ENCODE measurements at places on chromosomes 3 and 15.

DNA sequence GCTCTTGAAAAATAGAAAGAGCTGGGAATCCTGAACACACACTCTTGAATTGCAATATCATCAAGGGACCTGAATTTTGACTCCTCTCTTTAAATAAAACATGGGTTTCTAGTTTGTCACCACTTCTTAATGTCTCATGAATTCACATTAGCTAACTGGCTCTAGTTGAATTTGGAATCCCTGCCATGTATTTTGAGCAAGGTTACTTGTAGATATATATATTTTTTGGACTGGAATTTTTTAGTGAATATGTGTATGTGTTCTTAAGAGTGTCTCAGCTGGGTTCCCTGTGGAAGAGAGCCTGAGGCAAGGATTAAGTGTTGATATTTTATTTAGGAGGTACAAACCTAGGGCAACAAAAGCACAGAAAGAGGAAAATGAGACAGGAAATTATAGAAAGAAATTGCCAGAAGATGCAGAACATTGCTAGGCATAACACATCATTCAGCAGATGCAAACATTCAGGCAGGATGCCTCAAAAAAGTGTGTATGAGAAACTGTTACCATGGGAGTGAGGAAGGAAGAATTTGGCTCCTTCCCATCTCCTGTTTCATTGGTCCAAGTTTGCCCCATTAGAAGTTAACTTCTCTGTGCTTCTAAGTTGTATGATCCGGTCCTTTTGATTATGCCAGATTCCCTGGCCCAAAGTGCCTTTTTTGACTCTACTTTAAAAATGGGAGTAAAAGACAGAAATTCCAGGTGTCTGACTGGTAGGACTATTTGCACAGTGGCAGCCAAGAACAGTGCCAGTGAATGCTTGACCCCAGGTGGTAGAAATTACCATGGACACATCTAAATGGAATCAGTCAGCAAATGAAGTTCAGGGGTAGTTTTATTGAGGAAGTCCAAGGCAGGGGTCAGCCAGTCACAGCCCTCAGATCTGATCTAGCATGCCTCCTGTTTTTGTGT lies 253.7 kb upstream of the TGFBR2 start:
- no peak for DNase-seq

DNA sequence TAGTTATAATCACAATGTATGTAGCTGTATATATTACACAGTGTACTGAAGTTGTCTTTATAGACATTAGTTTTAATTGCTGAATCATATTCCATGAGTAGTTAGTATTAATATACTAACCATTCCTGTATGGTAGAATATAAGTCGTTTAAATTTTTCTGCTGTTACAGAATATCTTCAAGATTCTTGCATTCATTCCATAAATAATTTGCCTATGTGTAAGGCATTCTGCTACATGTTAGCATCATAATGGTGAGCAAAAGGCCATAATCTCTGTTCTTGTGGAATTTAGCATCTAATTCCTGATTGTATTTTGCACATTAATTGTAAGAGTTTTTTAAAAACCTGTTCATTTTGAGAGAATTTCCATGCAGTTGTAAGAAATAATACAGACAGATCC lies 14.1 kb downstream of the GYG1 start:
- no peak for DNase-seq

DNA sequence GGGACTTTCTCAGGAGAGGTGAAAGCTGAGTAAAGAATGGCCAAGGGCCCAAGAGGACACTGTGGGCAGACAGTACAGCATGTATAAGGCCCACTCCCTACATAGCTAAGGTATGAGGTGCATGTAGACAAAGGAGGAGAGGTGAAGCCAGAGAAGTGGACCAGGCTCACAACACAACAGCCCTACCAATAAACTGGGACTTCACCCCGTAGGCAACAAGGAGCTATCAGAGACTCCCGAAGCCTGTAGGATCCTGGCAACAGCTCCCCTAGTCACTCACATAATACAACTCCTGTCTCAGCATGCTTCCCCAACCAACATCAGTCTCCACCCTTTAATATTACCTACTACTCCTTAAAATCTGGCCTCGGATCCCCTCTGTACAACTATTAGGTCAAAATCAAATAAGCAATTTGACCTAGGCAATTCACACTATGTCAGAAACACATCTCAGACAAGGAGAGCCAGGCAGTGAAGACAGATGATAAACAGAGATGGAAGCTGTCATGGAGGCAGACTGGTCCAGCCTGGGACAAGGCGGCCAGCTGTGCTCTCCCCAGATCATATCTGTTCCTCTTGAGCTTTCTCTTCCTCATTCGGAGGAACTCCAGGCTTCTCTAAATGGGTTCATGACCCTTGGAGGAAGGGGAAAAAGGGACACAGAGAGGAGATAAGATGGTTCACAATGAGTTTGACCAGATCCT lies 1.4 kb downstream of the XXYLT1 start:
- DNase-seq = no peak

DNA sequence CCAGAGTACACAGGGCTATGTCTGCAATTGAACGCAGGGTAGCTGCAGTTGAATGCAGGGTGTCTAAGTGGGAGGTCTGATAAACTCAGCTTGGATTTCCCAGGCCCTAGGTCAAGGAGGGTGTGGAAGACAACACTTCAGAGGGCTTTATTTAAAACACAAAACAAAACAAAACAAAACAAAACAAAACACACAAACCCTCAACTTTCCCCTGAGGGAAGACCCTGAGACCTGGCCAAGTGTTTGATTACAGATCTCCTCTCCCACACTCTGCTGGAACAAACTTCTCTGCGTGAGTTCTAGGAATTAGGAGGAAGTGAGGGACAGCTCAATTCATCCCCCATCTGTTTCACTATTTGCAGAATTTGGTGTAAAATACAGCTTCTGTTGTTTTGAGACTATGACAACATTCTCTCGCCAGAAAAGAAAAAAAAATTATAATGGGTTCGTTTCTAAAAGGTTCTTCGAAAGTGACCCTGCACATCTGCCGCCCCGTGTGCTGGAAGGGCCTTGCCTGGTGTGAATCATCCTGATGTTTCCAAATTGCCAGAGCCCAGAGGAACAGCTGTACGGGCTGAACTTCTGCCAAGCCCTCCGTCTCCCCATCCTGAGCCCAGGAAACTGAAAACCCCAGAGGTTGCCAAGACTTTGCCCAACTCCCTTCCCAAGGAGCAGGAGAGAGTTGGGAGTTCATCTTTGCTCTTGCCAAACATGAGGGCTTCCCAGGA lies 73.3 kb upstream of the RAD18 start:
- no peak for DNase-seq

- DNase-seq = no peak
These were observed 17.2 kb upstream of the FOXP1 start for GRCh38 chr3:71600646-71601288.

DNA sequence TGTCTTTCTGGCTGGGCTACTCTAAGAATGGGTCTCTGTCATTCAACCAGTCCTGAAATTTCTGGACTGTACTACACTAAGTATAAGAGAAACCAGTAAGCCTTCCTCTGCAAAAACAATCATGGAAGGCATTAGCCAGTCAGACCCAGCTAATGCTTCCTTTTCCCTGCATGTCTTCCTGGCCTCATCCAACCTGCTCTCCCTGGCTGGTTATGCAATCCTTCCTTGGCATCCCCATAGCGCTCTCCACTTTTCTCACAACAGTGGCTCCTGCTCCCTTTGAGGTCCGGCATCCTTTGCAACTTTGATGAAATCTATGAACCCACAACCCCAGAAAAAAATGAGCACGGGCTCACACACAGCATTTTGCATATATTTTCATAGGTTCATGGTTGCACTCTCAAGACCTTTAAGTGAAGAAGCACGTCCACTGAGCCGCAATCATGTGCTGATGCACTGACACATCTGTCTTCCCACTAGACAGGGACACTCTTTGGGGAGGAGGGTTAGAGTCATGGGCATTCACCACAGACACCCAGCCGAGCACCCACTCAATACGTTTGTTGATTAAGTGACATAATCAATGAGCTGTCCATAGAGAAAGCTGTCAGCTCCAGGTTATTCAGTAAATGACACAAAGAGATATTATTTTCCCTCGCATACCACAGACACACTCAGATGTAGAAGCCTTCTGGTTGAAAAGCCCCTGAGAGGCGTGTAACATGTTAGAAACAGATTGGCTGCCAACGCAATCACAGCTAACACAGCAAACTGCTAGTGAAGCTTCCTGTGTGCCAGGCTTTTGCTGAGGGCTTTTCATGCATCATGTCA lies 66.7 kb downstream of the PLD1 start:
- DNase-seq = no peak

- DNase-seq = no peak
These were observed 73.4 kb upstream of the TP63 start for GRCh38 chr3:189557824-189558223.

DNA sequence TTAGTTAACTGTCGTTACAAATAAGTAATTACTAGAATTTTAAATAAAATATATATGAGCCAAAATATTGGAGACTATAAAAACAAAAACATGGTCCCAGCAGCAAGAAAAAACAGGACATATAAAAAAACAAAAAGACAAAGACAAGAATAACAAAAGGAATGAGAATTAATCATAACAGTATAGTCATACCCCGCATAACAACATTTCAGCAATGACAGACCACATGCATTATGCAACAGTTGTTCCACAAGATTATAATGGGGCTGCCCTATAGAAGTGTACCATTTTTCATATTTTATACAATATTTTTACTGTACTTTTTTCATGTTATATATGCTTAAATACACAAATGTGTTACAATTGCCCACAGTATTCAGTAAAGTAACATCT lies 5.6 kb downstream of the HLTF start:
- DNase-seq = no peak

DNA sequence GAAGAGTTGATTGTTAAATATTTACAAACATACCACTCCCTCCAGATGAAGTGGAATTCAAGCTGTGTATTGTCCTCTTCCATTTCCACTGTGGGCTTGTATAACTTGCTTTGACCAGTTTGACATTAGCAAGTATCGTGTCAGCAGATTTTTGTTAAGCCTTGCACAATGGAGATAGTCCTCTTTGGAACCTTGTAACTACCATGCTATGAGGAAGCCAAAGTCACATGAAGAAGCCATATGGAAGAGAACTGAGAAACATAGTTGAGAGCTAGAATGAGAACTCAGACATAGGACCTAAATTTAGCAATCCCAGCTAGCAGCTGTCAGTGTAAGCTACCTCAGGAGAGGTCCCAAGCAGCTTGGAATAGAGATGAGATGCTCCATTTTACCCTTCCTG lies 889.2 kb downstream of the PDCD6IP start:
- DNase-seq = no peak

DNA sequence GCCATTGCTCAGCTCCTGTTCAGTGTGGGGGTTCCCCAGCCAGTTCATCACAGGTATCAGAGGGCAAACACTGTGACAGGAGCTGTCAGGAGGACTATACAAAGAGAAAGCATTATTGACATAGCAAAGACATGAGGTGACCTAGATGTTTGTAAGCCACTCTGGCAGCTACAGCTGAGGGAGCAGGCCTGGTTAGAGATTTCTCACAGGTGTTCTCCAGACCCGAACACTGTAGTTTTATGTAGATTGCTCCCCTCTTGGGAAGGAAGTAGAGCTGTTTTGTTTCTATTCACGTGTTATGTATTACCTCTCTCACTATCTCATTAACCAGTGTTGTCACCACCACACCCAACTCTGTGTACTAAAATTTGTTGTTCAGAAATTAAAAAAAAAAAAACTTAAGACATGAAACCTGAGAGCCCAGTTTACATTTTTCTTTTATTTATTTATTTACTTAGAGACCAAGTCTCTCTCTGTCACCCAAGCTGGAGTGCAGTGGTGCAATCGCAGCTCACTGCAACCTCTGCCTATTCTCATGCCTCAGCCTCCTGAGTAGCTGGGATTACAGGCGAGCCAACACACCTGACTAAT lies 123.7 kb downstream of the RBPMS2 start:
- peak; percentile 19 for DNase-seq

DNA sequence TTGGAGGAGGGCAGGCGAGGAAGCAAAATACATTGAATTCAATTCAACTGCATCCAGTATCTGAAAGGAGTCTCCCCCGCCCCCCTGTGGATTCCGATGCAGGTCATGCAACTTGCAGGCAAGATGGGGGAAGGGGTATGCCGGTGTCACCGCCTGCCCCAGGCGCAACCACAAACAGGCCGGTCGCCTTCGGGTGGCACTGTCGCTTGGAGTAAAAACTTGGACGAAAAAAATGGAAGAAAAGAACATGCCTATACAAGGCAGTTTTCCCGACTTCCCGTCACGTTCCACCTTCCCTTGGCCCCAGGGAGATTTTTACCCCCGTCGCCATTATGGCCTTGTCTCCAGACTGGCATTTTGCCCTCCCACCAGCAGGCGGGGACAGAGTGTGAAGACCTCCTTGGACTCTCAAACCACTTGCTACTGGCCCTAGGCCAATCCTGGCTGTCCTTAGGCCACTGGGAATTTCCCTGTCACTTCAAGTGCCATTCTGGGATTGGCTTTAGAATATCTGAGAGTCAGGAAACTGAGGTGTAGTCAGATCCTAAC lies 1.6 kb upstream of the NTRK3 start:
- no peak for DNase-seq

DNA sequence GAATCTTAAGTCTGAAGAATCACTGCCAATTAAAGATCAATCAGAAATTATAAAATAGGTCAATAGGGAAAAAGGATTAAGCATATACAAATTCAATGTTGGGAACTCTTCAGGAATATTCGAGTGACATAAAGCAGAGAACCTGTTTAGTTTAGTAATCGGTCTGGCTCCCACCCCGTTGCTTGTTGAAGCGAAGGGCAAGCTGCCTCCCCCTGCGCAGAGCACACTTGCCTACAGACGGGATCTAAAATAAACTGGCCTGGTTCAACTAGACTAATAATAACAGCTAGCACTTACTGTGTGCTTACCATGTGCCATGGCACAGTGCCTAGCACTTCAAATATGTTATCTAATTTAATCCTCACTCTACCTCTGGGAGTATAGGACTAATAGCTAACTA lies 8.6 kb downstream of the SEMA6D start:
- DNase-seq = no peak

DNA sequence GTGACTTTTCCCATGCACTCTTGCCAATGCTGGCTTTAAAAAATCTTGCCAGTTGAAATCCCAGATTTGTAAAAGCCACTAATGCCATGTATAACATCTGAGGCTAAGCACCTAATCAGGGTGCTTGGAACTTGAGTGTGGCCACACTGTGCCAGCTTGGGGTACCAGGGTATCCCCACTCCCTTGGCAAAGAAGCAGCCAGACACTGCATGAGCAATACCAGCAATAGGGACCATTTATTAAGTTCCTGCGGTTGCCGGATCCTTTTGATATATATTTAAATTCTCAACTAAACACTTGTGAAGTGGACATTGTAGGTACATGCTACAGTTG lies 2.2 kb upstream of the RHCG start:
- DNase-seq = no peak

DNA sequence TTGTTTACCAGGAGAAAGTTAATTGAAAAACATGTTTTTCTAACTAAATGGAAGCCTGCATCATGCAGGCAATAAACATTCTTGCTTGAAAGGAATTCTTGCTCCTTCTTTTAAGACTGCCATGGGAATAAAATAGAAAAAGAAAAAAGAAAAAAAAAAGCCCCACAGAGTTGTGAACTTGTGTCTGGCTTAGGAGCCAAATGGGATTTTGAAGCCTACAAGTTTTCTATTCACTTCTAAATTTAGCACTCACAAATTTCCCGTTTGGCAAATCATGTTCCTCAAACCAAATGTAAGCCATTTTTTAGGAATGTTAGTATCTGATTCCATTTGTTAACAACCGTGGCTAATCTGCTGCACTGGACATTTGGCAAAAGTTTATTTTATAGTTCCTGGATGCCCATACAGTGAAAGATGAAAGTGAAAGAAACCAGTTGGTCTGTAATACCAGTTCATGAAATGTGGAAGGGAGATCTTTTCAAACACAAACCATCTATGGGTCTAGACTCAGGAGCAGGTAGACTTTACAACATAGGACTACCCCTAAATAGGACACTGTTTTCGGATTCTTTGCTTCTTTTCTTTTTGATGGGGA lies 133.8 kb upstream of the GMNC start:
- DNase-seq = no peak

GRCh38 chr3:125179143-125179883 lies 33.2 kb downstream of the SLC12A8 start:
- DNase-seq = no peak
